Gastrocnemius medialis (tissue), 4 donors: ENCODE measurements at places on chromosomes 5 and 9. TPM values are rescaled to one million over a fixed set of nuclear protein-coding genes. Genes with fewer than 3 reads are reported as not detected.

The SH3RF2 gene
- 19.2 TPM for total RNA-seq

The HEMGN gene
- 0.16 TPM for total RNA-seq

DNA sequence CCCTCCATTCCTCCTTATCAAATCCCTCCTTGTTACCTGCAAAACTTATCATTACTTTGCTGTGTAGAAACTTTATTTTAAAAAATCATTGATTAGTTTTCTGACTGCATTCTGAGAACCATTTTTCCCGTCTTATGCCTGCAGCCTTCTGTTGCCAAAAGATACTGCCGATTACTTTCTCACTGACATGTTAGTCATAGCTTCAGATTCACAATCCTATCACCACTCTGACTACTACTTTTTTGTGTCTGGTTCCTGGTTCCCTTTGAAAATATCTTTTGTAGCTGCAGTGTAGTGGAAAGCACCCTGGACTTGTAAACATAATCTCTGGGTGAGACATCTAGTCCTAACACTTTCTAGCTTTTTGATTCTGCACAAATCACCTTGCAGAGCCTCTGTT is 71.7 kb downstream of the NR2F1 start:
- no peak for DNase-seq

DNA sequence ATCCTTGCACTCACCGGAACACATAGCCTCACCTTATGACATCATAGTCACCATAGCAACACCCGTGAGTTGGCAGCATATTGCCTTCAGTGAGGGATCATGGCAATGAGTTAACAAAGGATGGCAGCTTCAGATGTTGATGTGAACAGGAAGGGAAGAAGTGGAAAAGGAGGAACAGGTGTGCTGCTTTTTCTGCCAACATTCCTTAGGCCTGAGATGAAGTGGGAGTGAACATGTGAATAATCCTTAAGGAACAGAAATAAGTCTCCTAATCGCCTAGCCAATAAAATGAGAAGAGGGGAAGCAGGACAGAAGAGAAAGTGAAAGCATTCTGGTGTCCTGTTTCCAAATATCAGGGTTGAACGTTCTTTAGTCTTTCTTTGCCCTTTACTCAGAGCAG is 360.0 kb downstream of the BRINP1 start:
- peak; percentile 25 for DNase-seq

DNA sequence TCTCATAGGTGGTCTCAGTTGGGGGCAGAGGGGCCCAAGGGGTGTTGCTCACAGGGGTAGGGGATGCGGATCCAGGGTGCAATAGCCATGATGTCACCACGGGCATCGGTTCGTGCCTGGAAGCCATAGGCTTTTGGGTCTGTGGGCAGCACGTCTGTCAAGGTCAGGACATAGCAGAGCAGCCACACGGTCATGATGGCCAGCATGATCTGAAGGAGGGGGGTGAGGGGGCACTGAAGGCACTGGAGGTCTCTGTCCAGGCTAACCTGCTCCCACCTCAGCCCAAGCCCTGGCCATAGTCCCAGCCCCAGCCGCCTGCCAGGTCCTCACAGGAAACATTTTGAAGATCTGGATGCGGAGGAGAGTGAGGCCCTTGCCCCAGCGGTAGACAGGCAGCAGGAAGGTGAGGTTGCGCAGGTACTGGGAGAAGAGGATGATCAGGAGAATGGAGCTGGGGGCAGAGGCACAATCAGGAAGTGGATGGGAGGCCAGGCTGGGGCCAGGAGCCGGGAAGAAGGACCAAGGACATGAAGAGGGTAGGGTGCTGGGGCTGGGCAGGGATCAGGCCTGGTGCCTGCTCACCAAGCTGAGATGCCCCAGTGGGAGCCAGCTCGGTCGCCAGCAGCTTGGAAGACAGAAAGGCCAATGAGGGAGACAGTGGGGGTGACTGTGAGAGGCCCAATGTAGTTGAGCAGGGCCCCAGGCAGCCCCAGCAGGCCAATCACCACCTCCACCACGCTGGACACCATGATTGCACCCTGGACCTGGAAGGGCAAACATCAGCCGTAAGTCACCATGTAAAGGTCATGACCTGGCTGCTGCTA is 3.3 kb downstream of the SLC23A1 start:
- DNase-seq = no peak
